ENCODE measurements at places on chromosomes 2 and 18.
A peak's percentile ranks its signal among the peaks of the same experiment; 100 is the strongest.

GRCh38 chr2:240250985-240251847, 110.8 kb upstream of the OTOS start:
- no peak for DNase-seq

DNA sequence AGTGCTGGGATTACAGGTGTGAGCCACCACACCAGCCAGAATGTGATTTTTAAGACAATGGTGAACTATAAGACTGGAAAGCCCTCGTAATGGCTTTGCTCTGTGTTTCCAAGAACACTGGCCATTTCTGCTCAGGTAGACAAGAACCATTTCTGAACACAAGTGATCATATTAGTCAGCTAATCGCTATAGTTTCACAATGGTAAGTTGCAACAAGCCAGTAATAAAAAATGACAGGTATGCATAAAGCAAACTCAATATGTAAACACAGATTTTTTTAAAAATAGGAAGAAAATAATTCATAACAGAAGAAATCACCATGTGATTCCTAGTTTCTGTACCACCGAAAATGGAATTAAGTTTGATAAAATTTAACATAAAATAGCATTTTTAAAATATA, 166.5 kb downstream of the THADA start:
- no peak for DNase-seq

DNA sequence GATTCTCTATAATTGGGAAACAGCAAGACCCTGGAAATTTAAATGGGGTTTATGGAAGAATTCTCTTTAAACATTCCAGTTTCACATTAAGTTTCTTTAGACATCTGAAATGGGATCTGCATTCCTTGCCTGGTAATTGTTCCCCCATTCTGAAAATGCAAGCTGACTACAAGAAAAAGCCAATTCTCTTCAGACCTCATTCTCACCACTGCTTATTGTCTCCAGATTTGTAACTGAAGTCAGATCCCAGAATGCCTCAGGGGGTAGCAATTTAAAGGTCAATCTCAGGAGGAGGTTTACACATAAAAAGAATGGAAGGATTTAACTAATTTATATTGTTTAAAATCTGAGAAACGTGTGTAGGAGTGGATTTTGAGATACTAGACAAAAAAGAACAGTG, 41.2 kb downstream of the COL3A1 start:
- no peak for DNase-seq

- no peak for DNase-seq
Observed at GRCh38 chr2:26904839-26905238, 56.9 kb downstream of the DPYSL5 start.

GRCh38 chr18:3321133-3321812, 59.3 kb downstream of the MYL12B start:
- no peak for DNase-seq

DNA sequence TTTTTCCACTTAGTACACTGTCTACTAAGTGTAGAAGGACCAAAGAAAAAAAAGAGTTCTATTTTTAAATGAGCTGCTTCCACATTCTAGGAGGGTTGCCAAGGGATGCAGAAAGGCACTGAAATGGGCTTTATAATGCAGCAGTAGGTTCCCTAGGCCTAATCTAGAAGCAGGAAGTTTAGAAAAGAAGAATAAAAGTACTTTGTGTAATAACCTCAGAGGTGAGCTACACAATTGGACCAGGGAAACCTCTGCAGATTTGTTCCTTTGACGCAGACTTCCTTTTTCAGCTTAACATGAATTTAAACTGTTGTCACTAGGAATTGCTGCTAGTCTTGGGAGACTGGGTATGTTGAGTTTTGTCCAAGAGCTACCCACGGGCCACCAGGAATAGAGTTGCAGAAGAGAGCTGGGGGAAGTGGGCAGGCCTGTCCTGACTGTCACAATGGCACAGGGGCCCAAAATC, 34.6 kb upstream of the RAB1A start:
- no peak for DNase-seq

- no peak for DNase-seq
Observed at GRCh38 chr18:10297086-10297485, 157.3 kb upstream of the APCDD1 start.

DNA sequence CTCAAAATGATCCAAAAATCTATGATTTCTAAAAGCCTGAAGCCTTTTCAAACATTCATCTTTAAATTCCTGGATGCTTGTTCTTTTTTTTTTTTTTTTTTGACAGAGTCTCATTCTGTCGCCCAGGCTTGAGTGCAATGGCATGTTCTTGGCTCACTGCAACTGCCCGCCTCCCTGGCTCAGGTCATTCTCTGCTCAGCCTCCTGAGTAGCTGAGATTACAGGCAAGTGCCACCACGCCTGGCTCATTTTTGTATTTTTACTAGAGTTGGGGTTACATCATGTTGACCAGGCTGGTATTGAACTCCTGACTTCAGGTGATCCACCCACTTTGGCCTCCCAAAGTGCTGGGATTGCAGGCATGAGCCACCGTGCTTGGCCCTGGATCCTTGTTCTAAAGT, 649.5 kb downstream of the XIRP2 start:
- no peak for DNase-seq

- no peak for DNase-seq
Observed at GRCh38 chr18:30439174-30439573, 603.4 kb downstream of the DSC3 start.

- DNase-seq: no peak
Observed at GRCh38 chr2:202269585-202269984, 4.0 kb downstream of the NOP58 start.

GRCh38 chr2:85709401-85709811, 15.2 kb downstream of the GNLY start:
- DNase-seq: no peak

GRCh38 chr18:32956591-32957315, 183.9 kb upstream of the KLHL14 start:
- peak; percentile 79 for DNase-seq

- no peak for DNase-seq
Observed at GRCh38 chr2:191786694-191787093, 60.2 kb downstream of the CAVIN2 start.

DNA sequence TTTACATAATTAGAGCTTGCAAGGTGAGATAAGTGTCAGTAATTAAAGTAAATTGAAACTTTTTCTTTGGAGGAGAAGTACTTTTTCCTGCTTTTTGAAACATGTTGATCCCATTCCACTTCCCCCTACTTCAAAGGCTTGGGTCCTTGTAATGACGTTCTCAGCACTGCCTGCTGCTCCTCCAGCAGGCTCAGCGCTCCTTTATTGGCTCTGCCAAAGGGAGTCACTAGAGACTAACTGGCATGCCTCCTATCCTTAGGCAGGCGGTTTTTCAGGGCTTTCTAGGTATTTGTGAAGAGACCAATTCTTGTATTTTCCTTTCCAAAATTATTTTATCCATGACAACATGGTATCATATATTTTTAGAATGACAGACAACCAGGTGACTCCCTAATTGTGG, 43.9 kb upstream of the ACADL start:
- no peak for DNase-seq

DNA sequence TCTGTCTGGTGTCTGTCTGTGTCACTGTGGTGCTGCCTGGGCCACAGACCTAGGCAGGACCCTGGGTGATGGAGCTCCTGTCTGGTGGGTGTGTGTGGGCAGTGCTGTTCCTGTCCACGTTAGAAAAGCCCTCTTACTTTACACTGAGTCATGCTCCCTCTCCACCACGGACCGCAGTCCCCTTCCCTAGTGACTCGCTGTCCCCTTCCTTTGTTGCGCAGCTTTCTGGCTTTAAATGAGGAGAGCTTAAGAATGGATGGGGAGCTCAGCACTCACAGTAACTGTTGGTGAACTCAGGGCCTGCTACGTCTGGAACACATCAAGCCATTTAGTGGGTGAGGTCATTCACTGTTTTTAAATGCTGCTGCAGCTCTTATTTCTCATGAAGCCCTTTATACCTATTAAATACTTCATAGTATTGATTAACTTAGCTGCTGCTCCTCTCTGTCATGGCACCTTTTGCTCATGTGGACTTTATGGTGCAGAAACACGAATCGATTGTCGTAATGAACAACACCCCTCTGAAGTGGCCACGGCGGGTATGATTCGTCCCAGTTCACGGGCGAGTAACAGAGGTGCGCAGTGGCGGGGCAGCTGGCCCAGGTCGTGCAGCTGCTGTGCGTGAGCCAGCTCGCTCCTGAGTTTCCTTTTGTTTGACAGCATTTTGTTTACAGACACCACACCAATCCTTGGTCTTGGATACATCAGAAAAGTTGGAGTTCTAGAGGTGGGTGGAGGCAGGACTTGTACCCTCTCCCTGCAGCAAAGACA, 100.4 kb downstream of the LDLRAD4 start:
- DNase-seq: no peak

- DNase-seq: no peak
Observed at GRCh38 chr2:38971377-38971776, 81.7 kb downstream of the ARHGEF33 start.

- no peak for DNase-seq
Observed at GRCh38 chr2:71692621-71693277, 239.4 kb downstream of the DYSF start.

DNA sequence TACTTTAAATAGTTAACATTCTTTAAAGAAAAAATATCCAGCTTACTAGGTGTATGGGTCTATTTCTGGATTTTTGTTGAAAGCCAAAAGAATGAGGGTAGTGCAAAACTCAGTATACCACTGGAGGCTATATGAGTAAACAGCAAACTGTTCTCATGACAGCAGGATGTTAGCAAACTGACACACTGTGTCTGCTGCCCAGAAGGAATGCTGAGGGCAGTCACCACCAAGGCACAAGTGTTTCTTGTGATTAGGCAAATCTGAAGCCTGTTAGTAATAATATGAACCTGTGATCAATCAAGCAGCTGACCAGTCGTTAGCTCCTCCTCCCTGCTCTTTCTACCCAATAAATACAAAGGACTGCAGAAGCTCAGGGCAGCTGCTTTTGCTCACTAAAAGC, 50.5 kb upstream of the SULT1C3 start:
- DNase-seq: no peak

GRCh38 chr2:171798156-171798820, 95.8 kb downstream of the SLC25A12 start:
- no peak for DNase-seq

DNA sequence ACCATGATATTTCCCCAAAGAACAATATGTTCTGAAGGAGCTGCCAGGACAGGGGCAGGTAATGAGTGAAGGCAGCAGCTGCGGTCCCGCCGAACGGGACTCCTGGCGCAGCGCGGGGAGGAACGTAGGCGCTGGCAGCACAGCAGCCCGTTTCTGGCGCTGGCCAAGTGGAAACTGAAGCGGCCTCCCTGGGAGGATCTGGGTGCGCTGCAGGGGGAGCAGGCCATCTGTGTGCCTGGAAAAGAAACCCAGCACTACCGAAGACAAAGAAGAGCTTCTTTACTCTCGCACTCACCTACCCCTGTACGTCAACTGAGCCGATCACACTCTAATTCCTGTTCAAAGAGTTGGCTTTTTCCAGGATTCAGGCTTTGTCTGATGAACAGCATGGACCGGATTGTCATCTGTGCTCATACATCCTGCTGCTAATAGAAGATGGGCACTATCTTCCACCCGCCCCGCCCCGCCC, 11.8 kb downstream of the G6PC2 start:
- no peak for DNase-seq

GRCh38 chr2:45156605-45157004, 147.4 kb upstream of the SIX2 start:
- DNase-seq: no peak

GRCh38 chr2:237405605-237406004, 8.4 kb downstream of the COL6A3 start:
- DNase-seq: no peak

- no peak for DNase-seq
Observed at GRCh38 chr18:3246635-3247239, 864 bp upstream of the MYL12A start.

Data from spinal cord (tissue), 10 donors.